Epithelial cell of proximal tubule (primary cell): ENCODE measurements at places on chromosomes 6 and 20. TPM values are rescaled to one million over a fixed set of nuclear protein-coding genes. Genes with fewer than 3 reads are reported as not detected.

- DNase-seq: no peak
Observed at GRCh38 chr6:47464052-47464451, 13.5 kb upstream of the CD2AP start.

- DNase-seq: no peak
Observed at GRCh38 chr6:136439514-136440190, 110.6 kb downstream of the MAP7 start.

GRCh38 chr6:152160346-152160745, 352.9 kb downstream of the ESR1 start:
- DNase-seq: no peak

- DNase-seq: no peak
Observed at GRCh38 chr6:53814353-53814752, 19.5 kb downstream of the LRRC1 start.

GRCh38 chr6:35754452-35755277, 17.8 kb downstream of the ARMC12 start:
- DNase-seq: no peak

GRCh38 chr6:139330306-139330705, 38.5 kb upstream of the TXLNB start:
- no peak for DNase-seq

DNA sequence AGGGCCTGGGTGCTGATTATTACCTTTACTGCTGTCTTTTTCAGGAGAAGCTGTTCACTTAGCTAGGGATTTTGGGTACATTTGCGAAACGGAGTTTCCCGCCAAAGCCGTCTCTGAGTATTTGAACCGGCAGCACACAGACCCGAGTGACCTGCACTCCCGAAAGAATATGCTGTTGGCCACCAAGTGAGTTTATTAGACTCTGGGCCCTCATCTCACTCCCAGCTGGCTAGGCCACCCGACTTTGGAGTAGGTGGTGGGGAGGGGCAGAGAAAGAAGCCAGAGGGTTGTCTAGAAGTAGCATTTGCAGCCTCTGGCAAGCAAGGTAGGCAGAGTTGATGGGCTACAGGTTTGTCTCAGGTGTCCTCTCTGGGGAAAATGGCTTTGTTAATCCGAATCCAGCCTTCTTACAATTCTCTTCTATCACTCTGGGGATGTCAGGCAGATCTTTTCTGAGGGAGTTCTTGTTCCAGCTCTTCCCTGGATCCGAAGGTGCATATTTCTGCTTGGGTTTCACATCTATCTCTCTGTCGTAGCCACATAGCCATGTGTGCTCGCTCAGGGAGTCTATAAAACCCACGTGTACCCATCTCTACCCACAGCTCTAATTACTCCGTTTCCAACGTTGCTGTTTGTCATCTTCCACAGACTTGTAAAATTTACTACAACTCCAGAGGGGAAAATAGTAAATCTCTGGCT, 21.6 kb downstream of the TFAP2B start:
- no peak for DNase-seq

- DNase-seq: no peak
Observed at GRCh38 chr6:106084989-106085691, 996 bp upstream of the PRDM1 start.

DNA sequence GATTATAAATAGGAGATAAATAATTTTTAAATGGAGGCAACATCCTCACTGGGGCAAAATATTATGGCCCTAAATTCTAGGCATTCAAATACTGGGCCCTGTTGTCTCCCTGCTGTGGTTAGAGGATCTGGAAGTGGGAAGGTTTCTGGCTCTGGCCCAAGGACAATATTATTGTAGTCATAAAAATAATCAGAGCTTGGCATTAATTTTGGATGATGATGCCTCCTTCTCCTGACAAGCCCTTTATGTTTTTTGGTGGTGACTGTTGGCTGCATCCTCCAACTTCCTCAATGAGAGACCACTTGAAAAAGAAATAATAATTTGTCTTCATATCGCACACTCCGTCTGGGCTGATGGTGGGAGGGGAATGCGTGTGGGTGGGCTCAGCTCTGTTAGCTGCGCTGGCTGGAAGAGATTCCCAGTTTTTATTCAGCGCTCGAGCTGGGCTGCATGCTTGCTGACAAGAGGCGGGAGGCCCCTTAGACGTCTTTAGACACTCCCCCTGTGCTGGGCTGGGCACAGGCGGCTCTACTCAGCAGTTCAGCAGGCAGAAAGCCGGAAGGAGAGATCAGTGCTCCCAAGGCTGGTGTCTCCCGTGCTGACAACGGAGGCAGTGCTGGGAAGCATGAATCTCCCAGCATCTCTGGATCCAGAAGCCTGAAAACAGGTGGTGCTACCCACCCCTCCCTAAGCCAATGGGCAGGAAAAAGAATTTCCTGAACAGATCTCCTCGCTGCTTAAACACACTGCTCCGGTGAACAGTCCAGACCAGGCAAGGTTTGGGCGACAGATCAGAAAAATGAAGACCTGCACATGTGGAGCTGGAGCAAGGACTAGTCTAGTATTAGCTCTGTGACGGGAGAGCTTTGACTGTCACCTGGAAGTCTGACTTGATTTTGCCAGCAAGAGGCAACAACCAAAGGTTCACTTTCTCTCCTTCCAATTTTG, 97.7 kb downstream of the SYCP2 start:
- no peak for DNase-seq

DNA sequence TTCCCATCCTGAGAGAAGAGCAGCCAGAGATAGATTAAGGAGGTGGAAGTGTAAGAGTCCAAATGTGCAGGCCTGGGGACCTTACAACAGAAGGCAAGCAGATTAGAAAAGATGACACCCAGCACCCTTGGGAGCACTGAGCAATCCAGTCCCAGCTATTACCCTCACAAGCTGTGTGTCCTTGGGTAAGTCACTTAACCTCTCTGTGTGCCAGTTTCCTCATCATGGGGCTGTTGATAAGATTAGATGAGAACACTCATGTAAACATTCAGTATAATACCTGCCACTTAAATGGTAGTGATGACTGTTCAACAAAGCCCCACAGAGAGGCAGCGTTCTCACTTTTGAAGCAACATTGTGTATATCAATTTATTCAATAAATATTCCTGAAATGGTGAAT, 114.8 kb upstream of the CST7 start:
- DNase-seq: no peak

- no peak for DNase-seq
Observed at GRCh38 chr6:154732538-154733182, 556 bp upstream of the SCAF8 start.

DNA sequence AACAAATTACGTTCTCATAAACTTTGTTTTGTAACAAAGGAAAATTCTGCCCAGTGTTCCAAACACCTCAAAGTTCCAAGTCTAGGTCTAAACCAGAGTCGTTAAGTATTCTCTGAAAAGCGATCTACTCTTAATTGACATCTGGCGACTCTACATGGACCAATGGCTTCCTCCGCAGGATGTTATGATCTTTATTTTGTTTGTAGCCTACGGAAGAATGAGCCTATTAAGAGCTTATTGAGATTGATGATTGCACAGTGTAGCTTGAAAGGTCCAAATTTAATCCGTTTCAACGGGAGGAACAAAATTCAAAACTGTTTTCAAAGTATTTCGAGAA, 61.1 kb downstream of the FAM217A start:
- peak; percentile 15 for DNase-seq

DNA sequence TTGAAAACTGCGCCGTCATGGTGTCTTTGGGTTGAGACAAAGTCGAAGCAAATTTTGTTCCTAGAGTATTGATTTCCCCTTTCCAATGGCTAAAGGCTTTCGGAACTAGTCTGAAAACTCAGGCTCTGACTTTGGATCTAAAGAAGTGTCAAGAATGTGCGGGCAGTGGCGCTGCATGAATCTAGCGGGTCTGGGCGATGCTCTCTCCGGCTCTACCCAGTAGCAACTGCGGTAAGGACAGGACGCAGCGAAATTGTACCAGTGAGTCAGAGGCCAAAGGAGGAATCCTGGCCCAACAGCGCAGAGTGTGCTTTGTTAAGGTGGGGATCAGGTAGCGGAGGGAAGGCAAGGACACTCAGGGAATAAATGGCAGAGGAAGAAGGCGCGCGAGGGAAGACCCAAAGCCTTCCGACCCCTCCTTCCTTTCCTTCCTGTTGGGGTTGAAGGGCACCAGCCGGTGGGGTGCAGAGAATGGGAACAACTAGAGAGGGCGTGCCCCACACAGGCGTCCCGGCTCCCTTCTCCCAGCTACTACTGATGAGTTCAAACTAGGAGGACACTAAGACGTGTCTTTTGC, 32.1 kb downstream of the HLA-F start:
- DNase-seq: no peak

Gene SLC24A3
- total RNA-seq: not detected in 2 replicates

Gene GSTA3
- total RNA-seq: not detected in 2 replicates

Gene HAO1
- total RNA-seq: not detected in 2 replicates

Gene ENPP5
- total RNA-seq: 1.5 and 2.5 TPM in 2 replicates

Gene F13A1
- total RNA-seq: 5.4 TPM in 1 of 2 replicates, not detected in the other
